Motor neuron (in vitro differentiated cells): ENCODE measurements at places on chromosomes 5 and 9. TPM values are rescaled to one million over a fixed set of nuclear protein-coding genes. Genes with fewer than 3 reads are reported as not detected.
A peak's percentile ranks its signal among the peaks of the same experiment; 100 is the strongest.

DNA sequence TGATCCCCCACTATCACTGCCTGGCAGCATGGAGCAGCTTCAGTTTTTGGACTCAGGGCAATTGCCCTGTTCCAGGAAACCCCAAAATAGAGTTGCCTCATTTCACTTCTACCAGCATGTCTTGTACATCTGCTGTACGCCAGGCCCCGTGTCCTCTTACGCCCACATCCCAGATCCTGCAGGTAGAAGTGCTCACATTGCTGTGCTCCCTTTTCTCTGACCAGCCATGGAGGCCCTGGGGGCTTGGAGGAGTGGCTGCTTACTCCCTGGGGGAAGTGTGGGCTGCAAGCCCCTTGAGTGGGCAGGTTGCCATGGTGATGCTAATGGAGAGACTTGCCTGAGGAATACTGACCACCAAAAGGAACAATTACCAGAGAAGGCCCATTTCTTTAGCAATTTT lies 55.6 kb upstream of the KCNIP1 start:
- no peak for ATAC-seq

Gene STC2
- total RNA-seq: 19.5 and 23.4 TPM in 2 replicates

Gene TAF11L10
- total RNA-seq: 4.0 TPM in 1 of 2 replicates, not detected in the other

Gene GLDC
- total RNA-seq: 19.0 and 23.9 TPM in 2 replicates

DNA sequence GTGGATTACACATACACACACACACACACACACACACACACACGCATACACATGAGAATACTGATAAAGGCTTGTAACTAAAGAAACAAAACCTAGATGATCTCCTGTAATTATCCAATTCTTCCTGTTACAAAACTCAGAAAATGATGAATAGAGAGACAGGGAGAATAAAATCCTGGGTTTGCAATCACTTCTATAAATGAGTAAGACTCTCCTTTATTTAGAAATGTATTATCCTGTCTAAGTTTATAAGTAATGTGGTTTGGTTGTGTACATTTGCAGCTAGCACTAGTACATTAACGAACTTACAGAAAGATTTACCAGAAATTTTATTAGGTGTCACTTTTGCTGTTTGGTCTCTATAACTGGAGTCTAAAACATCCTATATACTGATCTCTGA lies 2.8 kb upstream of the PRR16 start:
- no peak for ATAC-seq

- ATAC-seq: no peak
Measured at GRCh38 chr9:97046228-97046627, 7.3 kb upstream of the CTSV start.

- no peak for ATAC-seq
Measured at GRCh38 chr5:34511915-34512314, 144.2 kb upstream of the RAI14 start.

Gene LAMC3
- total RNA-seq: 0.05 and 0.31 TPM in 2 replicates

Gene PCDHB12
- total RNA-seq: 8.6 and 8.9 TPM in 2 replicates

- no peak for ATAC-seq
Measured at GRCh38 chr5:107670087-107670931, 428 bp downstream of the EFNA5 start.

GRCh38 chr5:113524927-113525326 lies 11.4 kb downstream of the YTHDC2 start:
- no peak for ATAC-seq

- ATAC-seq: no peak
Measured at GRCh38 chr5:10317825-10318682, 10.4 kb upstream of the CMBL start.

GRCh38 chr5:157165668-157166067 lies 396 bp downstream of the GARIN3 start:
- ATAC-seq: no peak

Gene SLC46A2
- 0.72 and 0.73 TPM in 2 replicates for total RNA-seq

Gene CD72
- 0.56 and 2.5 TPM in 2 replicates for total RNA-seq

Gene SMIM23
- 0.26 TPM in 1 of 2 replicates, not detected in the other for total RNA-seq

DNA sequence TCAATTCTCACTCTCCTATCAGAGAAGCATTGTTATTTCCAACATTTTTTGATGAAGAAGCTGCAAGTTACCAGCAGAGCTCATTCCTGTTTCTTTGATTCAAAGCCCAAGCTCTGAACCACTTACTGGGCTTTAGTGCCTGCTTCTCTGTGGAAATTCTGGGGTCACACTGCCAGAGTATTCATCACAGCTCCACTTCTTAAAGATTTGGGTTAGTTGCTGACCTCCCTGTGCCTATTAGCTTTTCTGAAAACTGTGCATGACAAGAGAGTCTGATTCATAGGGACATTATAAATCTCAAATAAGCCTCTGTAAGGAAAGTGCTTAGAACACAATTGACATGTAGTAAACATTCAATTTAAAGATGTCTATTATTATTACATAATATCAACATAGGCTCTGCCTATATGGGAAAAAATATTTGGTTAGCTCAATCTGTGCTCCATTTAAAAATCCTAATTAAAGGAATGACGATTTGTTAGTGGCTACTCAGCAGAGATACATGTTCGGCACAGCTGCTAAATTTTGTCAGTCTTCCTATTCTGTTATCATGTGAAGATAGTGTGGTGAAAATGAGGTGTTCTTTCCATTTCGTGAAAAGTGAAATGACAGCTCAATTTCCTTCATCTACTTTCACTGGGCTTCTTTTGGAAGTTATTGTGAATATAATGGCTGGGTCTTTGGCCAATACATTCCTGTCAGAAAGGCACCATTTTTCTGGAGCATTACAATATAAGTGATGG lies 293.0 kb downstream of the KCTD16 start:
- no peak for ATAC-seq

Gene PCDHGA3
- 0.21 and 0.23 TPM in 2 replicates for total RNA-seq

- no peak for ATAC-seq
Measured at GRCh38 chr5:115673596-115673995, 47.8 kb upstream of the TMED7 start.

DNA sequence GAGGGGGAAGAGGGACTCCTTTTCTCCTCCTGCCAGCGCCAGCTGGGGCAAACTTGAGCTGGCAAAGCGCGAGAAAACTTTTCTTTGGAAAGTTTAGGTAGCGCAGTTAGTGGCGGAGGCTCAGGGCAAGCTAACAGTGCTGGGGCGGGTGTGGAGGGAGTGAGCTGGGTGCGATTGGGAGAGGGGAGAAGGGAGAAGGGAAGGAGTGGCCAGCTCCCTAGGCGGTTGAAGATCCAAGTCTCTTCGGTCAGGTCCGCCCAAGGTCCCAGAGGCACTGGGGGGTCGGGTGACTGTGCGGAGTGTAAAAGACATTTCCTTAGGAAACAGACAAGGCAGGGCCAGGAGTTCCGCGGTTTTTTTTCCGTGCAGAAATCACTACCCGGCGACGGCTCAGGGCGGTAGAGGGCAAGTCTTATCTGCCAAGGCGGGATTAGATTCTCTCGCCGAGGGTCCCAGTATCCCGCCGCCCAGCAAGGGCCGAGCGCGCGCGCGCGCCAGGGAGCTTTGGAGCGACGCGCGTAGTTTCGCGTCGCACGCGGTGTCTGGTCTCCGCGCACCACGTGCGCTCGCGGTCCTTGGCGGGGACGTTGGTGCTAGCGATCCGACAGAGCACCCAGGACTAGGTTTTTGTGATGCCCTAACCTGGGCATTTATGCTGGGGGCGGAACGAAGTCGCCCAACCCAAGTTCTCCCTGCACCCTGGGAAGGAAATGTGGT lies 33.6 kb upstream of the NFIB start:
- ATAC-seq: peak; percentile 42

- no peak for ATAC-seq
Measured at GRCh38 chr5:6750142-6750840, 37.1 kb downstream of the TENT4A start.

DNA sequence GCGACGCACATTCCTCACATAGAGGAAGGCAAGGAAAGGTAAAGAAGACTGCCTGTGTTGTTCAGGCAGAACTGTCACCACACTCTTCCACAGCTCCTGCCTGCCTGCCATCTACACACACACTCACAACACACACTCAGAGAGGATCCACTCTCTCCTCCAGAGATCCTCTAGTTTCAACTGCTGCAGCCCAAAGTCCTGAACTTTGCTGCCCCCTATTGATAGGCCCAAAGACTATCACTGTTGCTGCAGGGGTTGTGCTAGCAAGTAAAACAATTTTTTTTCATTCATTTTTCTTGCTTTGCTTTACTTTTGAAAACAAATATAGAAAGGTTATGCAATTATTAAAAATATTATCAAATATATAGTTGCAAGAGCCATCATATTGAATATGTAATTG lies 5.9 kb upstream of the CFAP90 start:
- peak; percentile 91 for ATAC-seq

Gene TLX3
- not detected in 2 replicates for total RNA-seq

DNA sequence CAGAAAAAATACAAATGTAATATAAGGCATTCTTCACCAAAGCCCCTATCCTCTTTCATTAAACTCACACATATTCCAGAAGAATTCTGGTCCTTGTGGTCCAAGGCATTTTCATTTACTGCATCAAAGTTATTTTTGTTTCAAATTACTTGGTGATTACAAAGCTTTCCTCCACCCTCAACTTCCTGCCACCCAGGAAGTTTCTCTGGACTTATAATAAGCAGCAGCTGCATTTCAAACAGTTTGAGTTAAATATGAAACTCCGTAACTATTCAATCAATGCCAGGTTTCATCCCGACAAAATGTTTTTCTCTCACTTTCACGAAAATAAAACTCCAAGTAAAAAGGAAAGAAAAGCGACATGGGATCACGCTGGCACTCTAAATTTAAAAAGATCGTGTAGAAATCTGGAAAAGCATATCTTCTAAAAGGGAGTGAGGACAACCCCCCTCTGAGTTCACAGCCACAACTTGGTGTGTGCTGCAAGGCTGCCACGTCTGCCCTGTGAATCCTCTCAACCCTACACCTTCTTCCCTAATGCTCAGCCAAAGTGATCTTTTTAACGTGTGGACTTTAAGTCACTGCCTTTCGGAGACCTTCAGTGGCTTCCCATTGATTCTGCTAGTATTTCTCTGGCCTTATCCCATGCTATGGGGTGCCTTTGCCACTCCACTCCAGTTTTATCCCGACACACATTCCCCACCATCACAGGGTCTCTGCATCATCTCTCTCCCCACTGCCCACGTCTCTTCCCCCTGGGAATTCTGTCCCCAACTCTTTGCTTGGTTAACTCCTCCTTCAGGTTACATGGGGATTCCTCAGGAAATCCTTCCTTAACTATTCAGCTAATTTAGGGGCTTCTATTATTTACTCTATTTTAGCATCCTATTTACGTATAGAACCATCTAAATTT lies 91.1 kb upstream of the CER1 start:
- ATAC-seq: no peak

- ATAC-seq: no peak
Measured at GRCh38 chr9:13478639-13479038, 199.1 kb upstream of the MPDZ start.

GRCh38 chr5:159242656-159243055 lies 20.4 kb upstream of the UBLCP1 start:
- ATAC-seq: no peak
